ENCODE measurements at places on chromosomes 13 and 19.

DNA sequence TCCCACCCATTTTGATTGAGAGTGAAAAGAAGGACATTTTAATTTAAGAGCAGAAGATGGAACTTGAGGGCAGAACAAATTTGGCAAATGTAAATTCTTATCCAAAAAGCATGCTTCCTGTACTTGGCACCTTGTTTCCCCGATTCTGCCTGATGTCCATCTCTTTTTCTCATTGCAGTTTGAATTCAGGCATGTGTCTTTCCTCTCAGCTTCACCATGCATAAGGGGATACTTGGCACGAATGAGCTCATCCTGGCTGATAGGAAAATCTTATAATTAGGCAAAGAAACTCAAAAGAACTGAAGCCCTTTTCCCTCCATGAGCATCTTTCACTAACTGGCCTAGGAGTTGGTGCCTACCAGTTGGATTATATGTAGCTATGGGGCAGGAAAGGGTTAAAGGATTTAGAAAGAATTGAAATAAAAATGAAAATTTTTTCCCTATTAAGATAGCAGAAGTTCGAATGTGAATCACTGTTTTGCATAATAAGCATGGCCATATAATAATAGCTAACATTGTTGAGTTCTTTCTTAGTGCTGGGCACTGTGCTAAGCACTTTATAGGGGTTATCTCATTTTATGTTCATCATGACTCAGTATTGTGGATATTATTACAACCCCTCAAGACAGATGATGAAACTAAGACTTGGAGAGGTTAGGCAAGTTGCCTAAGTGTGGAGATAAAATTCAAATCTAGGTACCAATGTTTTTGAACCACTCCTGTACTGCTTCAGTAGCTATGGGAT lies 386.6 kb downstream of the KCNRG start:
- no peak for DNase-seq

DNA sequence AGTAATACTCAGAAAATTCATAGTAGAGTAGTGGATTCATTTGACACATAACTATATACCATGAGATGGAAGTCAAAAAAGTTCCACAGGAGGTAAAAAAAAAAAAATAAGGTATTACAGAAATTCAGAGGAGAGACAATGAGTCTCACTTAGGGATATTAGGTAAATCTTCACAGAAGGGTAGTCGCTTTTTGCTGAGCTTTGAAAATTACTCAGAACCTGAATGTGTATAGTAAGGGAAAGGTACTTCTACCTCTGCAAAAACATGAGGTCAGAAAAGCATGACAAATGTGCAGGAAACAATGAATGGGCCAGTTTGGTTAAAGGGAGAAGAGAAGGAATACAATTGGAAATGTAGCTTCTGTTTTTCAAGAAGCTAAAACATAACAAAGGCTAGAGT lies 250.6 kb downstream of the ITGBL1 start:
- no peak for DNase-seq

GRCh38 chr19:48190288-48190884 lies 19.9 kb downstream of the ZSWIM9 start:
- peak; percentile 81 for DNase-seq

DNA sequence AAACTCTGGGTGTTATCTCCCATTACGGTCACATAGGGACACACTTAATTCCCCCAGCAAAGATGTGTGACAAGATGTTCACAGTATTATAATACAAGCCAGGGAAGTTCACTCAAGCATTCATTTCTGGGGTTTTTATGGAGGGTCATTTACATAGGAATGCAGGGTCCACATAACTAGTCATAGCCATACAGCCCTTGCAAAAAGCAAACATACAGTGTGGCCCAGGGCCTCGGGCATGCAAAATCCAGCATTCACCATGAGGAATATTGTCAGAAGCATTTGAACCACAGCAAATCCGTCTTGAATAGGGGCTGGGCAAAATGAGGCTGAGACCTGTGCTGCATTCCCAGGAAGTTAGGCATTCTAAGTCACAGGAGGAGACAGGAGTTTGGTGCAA lies 13.0 kb upstream of the ZNF460 start:
- DNase-seq, result no peak

DNA sequence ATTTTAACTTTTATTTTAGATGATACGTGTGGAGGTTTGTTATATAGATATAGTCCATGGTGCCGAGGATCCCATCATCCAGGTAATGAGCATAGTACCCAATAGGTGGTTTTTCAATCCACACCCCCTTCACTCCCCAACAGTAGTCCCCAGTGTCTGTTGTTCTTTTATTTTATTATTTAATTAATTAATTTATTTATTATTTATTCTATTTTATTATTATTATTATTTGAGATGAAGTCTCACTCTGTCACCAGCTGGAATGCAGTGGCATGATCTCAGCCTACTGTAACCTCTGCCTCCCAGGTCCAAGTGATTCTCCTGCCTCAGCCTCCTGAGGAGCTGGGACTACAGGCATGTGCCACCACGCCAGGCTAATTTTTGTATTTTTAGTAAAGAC lies 2086.2 kb downstream of the PCDH9 start:
- DNase-seq, result no peak

DNA sequence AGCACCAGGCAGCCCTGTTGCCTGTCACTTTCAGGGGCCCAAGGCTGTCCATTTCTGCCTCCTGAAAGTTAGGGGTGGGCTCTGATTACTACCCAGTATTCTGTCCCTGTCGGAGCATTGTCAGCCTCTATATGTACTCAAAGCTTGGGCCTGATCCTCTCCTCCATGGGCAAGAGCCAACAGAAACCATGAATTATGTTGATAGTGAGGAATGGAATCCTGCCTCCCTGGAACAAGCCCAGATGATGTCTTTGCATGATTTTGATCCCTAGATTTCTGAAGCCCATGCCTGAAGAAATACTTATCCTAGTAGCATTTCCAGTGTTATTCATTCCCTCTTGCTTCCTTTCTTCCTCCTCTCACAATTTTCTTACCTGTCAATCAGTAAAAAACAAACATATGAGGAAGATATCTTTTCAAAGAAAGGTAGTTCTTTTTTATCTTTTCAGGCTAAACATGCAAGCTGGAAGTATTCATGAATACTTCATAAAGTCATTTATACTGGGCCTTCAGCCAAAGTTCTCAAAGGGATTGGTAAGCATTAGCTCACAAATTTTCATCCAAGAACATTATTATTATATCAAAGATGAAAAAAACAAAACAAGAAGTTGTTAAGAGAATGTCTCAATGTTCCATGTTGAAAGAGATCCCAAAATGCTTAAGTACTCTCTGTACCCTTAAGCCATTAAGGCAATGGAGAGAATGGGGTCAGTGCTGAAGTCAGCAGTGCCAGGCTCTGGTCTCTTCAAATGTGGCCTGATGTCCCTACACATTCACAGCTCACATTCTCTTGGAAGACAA lies 171.7 kb downstream of the NHLRC3 start:
- DNase-seq, result peak; percentile 26

DNA sequence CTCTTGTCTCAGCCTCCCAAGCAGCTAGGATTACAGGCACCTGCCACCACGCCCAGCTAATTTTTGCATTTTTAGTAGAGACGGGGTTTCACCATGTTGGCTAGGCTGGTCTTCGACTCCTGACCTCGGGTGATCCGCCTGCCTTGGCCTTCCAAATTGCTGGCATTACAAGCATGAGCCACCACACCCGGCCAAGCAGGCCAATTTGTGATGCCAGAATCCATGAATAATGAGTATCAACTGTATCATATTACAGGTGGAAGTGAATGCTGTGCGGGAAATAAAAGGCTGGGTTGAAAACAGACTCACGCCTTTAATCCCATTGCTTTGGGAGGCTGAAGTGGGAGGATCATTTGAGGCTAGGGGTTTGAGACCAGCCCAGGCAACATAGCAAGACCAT lies 3.6 kb upstream of the NFILZ start:
- peak; percentile 95 for DNase-seq

DNA sequence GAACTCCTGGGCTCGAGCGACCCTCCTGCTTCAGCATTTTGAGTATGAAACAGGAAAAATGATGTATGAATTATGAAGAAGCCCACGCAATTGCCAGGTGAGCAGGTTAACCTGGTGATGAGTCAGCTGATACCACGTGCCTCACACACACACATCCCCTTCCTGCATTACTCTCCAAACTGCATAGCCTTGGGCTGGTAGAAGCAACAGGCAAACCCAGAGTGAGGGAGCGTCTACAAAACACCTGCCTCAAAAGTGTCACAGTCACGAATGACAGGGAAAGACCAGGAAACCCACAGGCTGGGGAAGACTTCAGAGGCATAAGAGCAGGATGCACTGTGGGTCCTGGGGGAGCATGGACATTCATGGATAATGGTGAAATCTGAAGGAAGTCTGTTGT lies 192.8 kb upstream of the IRS2 start:
- no peak for DNase-seq

- no peak for DNase-seq
These were observed 904 bp upstream of the ALOX5AP start for GRCh38 chr13:30734439-30734838.

- peak; percentile 34 for DNase-seq
These were observed 26.8 kb upstream of the MTIF3 start for GRCh38 chr13:27476943-27477703.

- no peak for DNase-seq
These were observed 95.8 kb downstream of the RAB20 start for GRCh38 chr13:110465696-110466095.

DNA sequence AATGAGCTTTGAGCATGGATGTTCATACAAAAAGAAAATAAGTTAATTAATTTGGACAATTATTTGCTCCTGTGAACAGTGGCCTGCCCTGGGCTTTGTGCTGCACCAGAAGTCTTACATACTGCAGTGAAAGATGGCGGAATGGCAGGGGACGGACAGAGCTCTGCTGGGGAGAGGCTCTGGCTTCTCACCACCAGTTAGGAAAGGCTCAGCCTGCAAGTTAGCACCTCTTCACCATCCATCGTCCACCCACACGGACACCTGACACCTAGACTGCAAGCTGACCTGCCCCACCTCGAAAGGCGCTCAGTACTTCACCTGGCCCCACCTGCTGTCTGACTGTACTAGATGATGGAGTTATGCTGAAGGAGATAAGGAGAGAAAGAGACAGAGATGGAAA lies 203.9 kb upstream of the IRS2 start:
- no peak for DNase-seq

- no peak for DNase-seq
These were observed 647.6 kb upstream of the SPRY2 start for GRCh38 chr13:80988391-80989151.

DNA sequence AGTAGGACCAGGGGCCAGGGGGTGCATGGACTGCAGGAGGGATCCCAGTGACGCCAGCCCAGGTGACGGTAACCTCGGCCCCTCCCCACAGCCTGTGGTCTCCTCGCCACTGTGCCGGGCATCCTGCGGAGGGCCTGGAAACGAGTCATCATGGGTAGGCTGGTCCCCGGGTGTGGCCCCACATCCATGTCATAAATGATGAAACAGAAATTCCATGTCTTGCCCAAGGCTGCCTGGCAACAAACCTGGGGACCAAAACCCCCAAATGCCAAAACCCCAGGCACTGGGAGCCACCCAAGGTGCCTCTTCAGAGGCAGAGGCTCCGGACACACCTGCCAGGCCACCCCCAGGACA lies 20.9 kb downstream of the MAP2K2 start:
- no peak for DNase-seq

All from MG63 (cell line).